ENCODE measurements at places on chromosomes 5 and 9.
A peak's percentile ranks its signal among the peaks of the same experiment; 100 is the strongest.

DNA sequence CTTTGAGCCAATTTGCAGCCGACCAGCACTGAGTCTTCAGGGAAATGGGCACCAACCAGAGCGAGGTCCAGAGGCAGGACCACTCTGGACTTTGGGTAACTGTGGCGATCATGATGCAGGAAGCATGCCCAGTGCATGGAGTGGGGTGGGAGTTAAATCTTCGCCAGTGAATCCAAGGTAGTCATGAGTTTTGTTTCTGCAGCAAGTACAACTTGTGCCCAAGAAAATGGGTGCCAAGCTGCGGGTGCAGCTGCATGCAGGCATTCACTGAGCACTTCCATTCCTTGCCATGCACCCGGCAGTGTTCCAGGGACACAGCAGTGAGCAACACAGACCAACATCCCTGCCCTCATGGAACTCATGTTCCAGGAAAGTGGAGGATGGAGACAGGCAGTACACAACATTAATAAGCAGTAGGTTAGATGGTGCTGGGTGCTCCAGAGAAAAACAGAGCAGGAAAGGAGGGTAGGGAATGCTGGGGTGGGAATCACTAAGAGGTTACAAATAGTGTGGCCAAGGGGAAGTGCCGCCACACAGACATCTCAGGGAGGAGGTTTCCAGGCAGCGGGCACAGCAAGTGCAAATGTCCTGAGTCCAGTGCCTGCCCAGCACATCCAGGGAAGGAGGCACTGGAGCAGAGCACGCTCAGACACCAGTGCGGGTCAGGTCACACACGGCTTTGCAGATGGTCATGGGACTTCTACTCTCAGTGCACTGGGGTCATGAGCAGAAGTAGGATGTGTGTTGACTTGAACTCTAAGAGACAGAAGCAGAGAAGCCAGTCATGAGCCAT is 48.2 kb upstream of the LMX1B start:
- no peak for DNase-seq

- no peak for DNase-seq
Observed at GRCh38 chr9:84383178-84383577, 42.6 kb upstream of the SLC28A3 start.

GRCh38 chr5:75839547-75839946 is 122.3 kb upstream of the POC5 start:
- DNase-seq, result no peak

DNA sequence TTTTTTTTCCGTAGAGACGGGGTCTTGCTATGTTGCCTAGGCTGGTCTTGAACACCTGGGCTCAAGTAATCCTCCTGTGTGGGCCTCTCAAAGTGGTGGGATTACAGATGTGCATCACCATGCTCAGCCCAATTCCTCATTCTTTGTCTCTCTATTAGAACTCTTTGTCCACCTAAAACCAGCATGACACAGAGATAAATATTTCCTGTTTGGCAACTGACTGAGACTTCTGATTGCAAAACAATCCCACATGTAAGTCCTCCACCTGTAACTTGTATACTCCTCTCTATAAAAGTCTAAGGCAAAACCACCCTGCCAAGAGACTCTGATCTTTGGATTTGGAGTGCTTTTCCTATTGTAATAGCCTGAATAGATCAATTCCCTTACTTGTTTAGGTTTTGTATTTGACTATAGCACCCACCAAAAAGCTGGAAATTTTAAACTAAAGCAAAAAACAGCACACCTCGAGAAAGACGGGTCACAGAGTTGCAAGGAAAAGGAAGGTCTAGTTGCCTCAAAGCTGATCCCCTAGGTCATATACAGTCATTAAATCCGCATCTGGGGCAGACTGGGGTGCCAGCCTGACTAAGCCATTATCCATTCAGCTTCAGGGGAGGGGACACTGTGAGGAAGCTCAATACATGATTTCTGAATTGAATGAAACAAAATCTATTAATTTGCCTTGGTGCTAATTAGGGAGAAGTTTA is 13.5 kb upstream of the KIF27 start:
- DNase-seq, result no peak

DNA sequence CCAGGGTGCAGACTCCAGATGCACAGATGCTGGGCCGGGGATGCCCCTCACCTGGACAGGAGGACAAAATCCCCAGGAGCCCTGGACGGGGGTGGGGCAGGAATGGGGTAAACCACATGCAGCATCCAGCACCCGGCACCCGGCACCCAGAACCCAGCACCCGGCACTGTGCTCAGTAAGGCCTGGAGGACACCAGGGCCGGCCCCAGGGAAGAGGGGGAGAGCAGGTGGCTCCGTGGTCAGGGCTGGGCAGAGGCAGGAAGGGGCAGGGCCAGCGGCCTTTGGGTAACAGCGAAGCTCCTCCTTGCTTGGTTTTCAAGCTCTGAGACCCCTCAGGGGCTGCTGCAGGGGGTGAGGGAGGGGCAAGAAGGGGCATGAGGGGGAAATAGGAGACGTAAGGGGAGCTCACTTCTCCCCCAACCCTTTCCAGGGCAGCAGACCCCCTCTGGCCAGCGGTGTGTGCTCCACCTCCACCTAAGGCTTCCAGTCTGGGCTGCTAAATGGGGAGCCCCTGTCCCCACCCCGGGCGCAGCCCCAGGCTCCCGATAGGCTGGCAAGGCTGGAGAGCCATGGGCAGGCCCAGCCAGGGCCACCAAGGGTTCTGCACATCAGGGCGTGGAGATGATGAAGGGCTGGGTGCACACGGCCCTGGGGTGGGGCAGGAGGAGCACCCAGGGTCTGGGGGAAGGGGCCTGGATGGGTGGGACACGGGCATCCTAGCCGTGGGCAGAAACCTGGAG is 17.8 kb upstream of the SLC6A19 start:
- no peak for DNase-seq

- DNase-seq, result no peak
Observed at GRCh38 chr5:74122979-74123590, 497.1 kb downstream of the ARHGEF28 start.

GRCh38 chr5:75538211-75538610 is 26.5 kb downstream of the POLK start:
- DNase-seq, result no peak

GRCh38 chr5:40578501-40579451 is 100.9 kb upstream of the PTGER4 start:
- DNase-seq, result no peak

GRCh38 chr5:119362714-119363113 is 6.9 kb downstream of the TNFAIP8 start:
- DNase-seq, result no peak

- no peak for DNase-seq
Observed at GRCh38 chr5:177447611-177448243, 1.1 kb downstream of the PRR7 start.

- no peak for DNase-seq
Observed at GRCh38 chr5:96294884-96295202, 138.2 kb downstream of the PCSK1 start.

DNA sequence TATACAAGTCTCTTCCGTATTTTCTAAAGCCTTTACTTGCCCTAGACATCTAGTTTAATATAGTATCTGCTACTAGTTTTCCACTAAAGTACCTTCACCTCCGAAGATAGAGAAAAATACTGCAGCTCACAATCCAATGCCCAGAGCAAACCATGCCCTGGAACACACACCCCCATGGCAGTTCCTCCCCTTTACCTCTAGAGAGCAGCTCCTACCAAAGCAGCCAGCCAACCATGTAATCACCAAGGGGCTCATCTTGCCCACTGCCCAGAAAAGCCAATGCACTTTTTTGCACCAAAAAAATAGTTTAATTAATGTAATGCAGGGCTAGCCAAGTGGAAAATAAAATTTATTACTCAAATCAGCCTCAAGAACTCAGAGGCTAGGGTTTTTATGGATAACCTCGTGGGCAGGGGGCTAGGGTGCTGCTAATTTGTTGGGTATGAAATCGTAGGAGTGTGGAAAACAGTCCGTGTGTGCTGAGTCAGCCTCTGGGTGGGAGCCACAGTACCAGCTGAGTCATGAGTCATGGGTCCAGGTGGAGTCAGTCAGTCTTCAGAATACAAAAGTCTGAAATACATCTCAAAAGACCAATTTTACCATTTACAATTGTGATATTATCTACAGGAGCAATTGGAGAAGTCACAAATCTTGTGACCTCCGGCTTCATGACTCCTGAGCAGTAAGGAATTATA is 120.1 kb upstream of the ACO1 start:
- peak; percentile 31 for DNase-seq

GRCh38 chr9:92950359-92950955 is 3.1 kb downstream of the FGD3 start:
- DNase-seq, result no peak

DNA sequence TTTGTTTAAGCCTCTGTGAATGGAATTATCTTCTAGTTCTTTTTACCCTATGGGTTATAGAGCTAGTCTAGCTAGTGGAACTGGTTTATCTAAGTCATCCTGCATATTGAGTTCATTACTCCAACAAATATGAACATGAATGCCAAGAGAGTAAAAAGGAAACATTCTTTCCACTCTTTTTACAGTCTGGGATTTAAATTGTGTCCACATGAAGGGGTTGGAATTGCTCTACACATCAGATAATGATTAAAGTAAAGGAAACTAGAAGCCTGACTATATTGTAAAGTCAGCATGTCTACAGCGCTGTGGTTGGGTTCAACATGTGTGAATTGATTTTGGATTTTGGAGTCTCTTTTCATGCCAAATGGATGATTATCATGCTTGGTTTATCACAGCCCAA is 173.1 kb downstream of the CCDC171 start:
- no peak for DNase-seq

GRCh38 chr9:135320943-135321342 is 158.6 kb upstream of the PPP1R26 start:
- no peak for DNase-seq
